IPS DF 19.7 (cell line): ENCODE measurements at places on chromosomes 13 and 19.

- DNase-seq: no peak
Observed at GRCh38 chr19:3263866-3264265, 39.4 kb downstream of the CELF5 start.

GRCh38 chr13:25186187-25186586 lies 14.1 kb upstream of the AMER2 start:
- no peak for DNase-seq

GRCh38 chr13:27920677-27921420 lies 1.0 kb downstream of the PDX1 start:
- no peak for DNase-seq

- peak; percentile 40 for DNase-seq
Observed at GRCh38 chr13:50826035-50826434, 17.5 kb downstream of the DLEU7 start.

DNA sequence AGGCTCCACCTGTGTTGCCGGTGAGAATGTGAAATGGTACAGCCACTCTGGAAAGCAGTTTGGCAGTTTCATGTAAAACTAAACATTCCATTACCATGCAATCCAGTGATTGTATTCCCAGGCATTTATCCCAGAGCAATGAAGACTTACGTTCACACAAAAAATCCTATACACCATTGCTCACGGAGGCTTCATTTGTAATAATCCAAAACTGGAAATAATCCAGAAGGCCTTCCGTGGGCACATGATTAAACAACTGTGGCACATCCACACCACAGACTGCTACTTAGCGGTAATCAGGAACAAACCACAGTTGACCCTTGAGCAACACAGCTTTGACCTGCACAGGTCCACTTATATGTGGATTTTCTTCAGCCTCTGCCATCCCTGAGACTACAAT lies 339.7 kb downstream of the MTUS2 start:
- DNase-seq: no peak
